Pancreas (tissue), 10 donors: ENCODE measurements at places on chromosomes 7 and 10. TPM values are rescaled to one million over a fixed set of nuclear protein-coding genes. Genes with fewer than 3 reads are reported as not detected.

The ABCA13 gene
- total RNA-seq = 0.05 TPM

DNA sequence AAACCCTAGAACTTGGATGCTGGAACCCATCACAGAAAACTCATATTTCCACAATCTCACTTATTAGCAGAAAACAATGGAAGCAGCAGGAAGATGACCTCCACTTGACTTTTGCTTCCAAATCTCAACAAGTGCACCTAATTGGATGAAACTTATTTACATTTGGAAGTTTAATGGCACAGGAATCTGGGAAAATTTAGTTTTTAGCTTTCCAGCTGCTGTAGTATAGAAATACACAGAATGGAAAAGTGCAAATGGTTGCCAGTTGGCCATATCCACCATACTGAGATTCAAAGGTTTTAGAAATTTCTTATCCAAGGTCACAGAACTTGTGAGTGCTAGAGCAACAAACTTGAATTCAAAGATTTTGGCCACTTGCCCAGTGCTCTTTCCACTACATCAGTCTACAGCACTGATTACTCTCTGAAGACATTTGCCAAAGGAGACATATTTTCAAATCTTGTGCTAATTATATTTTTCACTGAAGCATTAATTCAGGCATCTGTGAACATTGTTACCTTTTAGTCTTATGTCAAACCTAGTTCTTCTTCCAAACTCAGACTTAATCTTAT, 9.3 kb upstream of the AHR start:
- DNase-seq = no peak

The AASS gene
- 5.9 TPM for total RNA-seq

- peak; percentile 80 for DNase-seq
These were observed at the start of gene BCL7B for GRCh38 chr7:73557397-73558257. Gene BCL7B (minus strand): TSS chr7:73557690. CDS start chr7:73557578, 112 bp downstream.

The POLR2J3 gene
- total RNA-seq = 11.6 TPM

- DNase-seq = no peak
These were observed 7.0 kb downstream of the OSBPL3 start for GRCh38 chr7:24972991-24973390.

DNA sequence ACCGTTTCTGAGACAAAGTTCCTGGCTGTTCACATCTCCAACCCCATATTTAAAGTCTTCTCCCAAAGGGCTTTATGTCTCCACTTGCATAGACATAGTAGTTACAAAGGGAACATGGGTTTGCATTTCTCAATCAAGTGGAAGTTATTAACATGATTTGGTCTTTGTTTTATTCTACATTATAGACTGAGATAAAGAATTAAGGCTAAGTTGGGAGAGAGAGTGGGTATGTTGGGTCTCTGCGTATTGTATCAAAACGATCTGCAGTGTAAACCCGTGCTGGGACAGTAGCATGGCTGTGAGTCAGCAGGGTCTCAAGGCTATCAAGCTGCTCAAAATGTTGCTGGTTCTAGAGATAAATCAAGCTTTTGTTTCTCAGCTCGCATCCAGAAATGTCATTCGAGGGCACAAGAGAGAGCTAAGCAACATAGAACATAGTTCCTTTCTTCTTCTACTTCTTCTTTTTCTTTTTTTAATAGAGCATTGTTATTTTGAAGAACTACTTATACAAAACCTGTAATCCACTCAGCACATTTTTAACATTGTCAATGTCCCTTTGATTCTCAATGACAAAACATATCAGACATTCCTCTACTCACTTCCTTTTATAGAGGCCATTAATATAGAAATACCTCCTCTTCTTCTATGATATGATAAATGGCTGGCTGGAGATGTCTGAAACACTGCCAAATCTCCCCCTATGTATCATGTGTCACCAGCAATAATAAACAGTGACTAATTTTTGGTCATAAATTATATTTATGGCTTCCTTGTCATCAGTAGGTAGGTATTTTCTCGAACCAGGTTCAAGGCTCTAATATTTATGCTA, 34.5 kb upstream of the RHOBTB1 start:
- DNase-seq = no peak

- no peak for DNase-seq
These were observed 27.4 kb upstream of the LOXL4 start for GRCh38 chr10:98295401-98295811.

- no peak for DNase-seq
These were observed 3.6 kb downstream of the PCBD1 start for GRCh38 chr10:70884741-70885140.

- no peak for DNase-seq
These were observed 1196.9 kb downstream of the SORCS3 start for GRCh38 chr10:105837951-105838350.

- DNase-seq = no peak
These were observed 131.5 kb upstream of the C1QL3 start for GRCh38 chr10:16653224-16653623.

The CDHR3 gene
- 3.3 TPM for total RNA-seq
